ENCODE measurements at places on chromosomes 7 and 10. TPM values are rescaled to one million over a fixed set of nuclear protein-coding genes. Genes with fewer than 3 reads are reported as not detected.
A peak's percentile ranks its signal among the peaks of the same experiment; 100 is the strongest.

The CISD1 gene
- total RNA-seq = 12.1 TPM

DNA sequence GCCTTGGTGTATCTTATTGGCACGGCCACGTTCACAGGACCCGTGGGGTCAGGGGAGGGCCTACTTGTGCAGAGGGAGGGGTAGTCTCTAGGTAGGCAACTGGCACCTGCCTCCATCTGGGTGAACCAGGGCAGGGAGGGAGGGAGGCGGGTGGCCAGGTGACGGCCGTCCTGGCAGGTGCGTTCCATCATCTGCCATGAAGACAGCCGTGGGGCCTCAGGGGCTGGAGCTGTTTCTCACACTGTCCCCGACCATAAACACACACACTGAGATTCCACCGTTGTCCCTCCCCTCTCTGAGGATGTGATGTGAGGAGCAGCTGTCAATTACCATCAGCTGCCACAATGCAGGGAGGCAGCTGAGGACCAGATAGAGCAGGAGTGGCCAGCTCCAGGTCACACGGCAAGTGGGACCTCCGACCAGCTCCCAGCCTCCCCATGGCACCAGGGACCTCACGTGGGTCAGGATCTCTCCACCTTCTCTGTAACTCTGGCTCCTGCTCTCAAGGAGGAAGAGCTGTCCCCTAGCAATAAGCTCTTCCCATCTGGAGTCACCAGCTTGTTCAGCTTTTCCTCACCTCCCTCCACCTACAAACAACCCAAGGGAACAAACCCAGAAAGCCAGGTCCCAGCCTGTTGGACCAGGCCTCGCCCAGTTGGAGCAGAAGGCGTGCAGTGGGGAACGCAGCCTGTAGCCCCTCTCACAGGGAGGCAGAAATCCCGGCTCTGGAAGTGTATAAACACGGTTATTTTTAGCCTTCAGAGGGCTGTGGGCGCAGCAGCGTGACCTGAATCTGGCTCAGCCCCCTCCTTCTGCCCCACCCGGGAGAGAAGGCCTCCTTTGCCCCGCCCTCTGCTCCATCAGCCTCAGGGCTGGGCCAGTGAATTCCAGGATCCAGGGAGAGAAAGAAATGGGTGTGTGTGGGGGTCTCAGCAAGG is 33.1 kb downstream of the ZMIZ1 start:
- peaks cover 95% of the 10 kb centered on the region for H3K4me1 ChIP-seq
- no peaks in the 10 kb centered on the region for H3K27me3 ChIP-seq
- no peaks in the 10 kb centered on the region for H3K36me3 ChIP-seq
- peak overlapping the region; percentile 93 for H3K27ac ChIP-seq
- H3K4me3 ChIP-seq = no peak overlapping the region

The MSMB gene
- total RNA-seq = not detected

DNA sequence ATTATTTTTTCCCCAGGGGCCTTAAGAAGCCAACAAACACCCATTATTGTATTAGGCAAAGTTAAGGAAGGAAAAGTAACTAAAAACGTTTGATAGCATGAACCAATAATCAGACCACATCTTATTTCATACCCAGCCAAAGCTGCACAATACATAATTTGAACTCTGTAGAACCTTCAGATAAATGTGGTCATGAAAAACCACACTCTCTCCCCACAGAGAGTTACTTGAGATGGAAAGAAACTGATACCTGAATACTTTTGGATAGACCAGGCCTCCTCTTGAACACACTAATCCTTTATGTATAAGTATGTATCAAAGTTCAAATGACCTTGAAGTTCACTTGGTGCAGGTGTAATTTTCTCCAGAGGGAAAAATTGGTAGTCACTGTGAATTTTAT is 146.6 kb upstream of the FAM13C start:
- H3K27me3 ChIP-seq = no peaks in the 10 kb centered on the region
- DNase-seq = no peak
- no peak overlapping the region for H3K4me3 ChIP-seq
- H3K4me1 ChIP-seq = no peaks in the 10 kb centered on the region
- no peaks in the 10 kb centered on the region for H3K36me3 ChIP-seq
- no peak overlapping the region for H3K27ac ChIP-seq

- no peaks in the 10 kb centered on the region for H3K27me3 ChIP-seq
- no peaks in the 10 kb centered on the region for H3K36me3 ChIP-seq
Measured at GRCh38 chr7:128115336-128115820, 84.1 kb upstream of the LRRC4 start.

The BMPER gene
- 1.5 TPM for total RNA-seq

DNA sequence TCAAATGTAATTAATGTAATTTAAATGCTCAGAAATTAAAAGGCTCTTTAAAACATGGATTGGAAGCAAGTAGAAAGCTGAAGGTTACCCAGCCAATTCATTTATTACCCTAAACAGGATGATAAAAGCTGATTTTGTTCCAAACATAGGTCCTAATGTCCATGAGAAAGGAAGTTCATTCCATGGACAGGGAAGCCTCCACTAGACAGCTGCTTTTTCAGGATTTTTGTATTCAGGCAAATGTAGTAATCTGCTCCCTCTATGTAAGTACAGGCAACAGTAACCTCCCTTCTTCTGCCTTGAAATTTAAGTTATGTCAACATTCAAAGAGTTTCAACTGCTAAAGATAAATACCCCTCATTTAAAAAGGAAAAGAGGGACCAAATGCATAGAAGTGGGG is 123.0 kb upstream of the WNT16 start:
- H3K4me1 ChIP-seq = no peaks in the 10 kb centered on the region
- no peak overlapping the region for H3K4me3 ChIP-seq
- H3K27ac ChIP-seq = no peak overlapping the region

- DNase-seq = no peak
- no peak overlapping the region for H3K27ac ChIP-seq
- no peaks in the 10 kb centered on the region for H3K27me3 ChIP-seq
Measured at GRCh38 chr10:90396721-90397120, 461.1 kb downstream of the HTR7 start.

- H3K27ac ChIP-seq = no peak overlapping the region
- H3K4me3 ChIP-seq = no peak overlapping the region
- H3K4me1 ChIP-seq = no peaks in the 10 kb centered on the region
Measured at GRCh38 chr7:114916261-114916892, 5.5 kb upstream of the MDFIC start.

GRCh38 chr7:94655126-94655847 is 646 bp downstream of the SGCE start:
- peak; percentile 25 for DNase-seq
- H3K4me3 ChIP-seq = peak overlapping the region; percentile 74
- peaks cover 9% of the 10 kb centered on the region for H3K4me1 ChIP-seq

The SPAG6 gene
- total RNA-seq = 0.27 TPM

DNA sequence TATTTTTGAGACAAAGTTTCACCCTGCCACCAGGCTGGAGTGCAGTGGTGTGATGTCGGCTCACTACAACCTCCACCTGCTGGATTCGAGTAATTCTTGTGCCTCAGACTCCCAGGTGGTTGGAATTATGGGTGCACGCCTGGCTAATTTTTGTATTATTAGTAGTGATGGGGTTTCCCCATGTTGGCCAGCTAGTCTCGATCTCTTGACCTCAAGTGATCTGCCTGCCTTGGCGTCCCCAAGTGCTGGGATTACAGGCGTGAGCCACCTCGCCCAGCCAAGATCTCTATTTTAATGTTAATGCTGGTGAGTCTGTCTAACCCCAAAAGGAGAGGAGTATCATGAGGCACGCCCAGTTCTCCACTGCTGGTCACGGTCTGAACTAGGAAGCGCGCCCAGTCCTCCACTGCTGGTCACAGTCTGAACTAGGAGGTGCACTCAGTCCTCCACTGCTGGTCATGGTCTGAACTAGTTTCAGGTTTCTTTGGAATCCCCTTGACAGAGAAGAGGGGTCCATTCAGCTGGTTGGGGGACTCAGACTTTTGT is 5.6 kb upstream of the LRRC27 start:
- no peaks in the 10 kb centered on the region for H3K27me3 ChIP-seq
- H3K4me1 ChIP-seq = peaks cover 10% of the 10 kb centered on the region
- no peak overlapping the region for H3K4me3 ChIP-seq
- DNase-seq = no peak
- H3K36me3 ChIP-seq = no peaks in the 10 kb centered on the region

The TMEM176A gene
- 34.0 TPM for total RNA-seq

The PILRA gene
- 4.5 TPM for total RNA-seq

GRCh38 chr7:7271094-7271874 is 88.9 kb downstream of the C1GALT1 start:
- no peaks in the 10 kb centered on the region for H3K4me1 ChIP-seq
- no peak overlapping the region for H3K27ac ChIP-seq
- no peaks in the 10 kb centered on the region for H3K27me3 ChIP-seq
- H3K36me3 ChIP-seq = no peaks in the 10 kb centered on the region
- DNase-seq = no peak

The SNX10 gene
- 5.0 TPM for total RNA-seq

The SFRP4 gene
- 3.5 TPM for total RNA-seq

- H3K4me1 ChIP-seq = peaks cover 11% of the 10 kb centered on the region
- no peaks in the 10 kb centered on the region for H3K36me3 ChIP-seq
Measured at GRCh38 chr10:122845783-122846332, at the start of gene CUZD1. Gene CUZD1 (minus strand): TSS chr10:122845857. CDS start chr10:122845843, 14 bp downstream.

DNA sequence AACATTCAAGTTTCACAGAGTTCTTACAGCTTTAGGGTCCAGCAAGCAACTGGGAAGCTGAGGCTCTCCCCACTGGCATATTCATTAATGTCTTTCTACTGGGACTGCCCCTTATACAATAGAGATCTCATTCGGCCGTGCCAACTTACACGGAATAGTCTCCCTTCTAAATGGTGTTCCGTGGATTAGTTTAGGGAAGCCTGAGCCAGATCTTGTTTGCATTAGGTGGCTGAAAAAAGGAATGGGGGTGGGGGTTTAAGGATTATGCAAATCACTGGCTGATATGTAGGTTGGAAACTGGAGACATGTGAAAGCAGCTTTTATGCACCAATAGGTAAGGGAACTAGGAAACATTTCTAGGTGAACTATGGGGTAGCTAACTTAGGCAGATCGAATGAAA is 218.3 kb downstream of the TRIL start:
- H3K27me3 ChIP-seq = no peaks in the 10 kb centered on the region
- H3K4me3 ChIP-seq = no peak overlapping the region
- no peaks in the 10 kb centered on the region for H3K36me3 ChIP-seq

- peak overlapping the region; percentile 51 for H3K27ac ChIP-seq
- H3K4me1 ChIP-seq = peaks cover 44% of the 10 kb centered on the region
- H3K36me3 ChIP-seq = no peaks in the 10 kb centered on the region
- H3K4me3 ChIP-seq = no peak overlapping the region
Measured at GRCh38 chr10:29703271-29703670, 68.5 kb upstream of the SVIL start.

The RNLS gene
- total RNA-seq = 22.6 TPM

The A1CF gene
- not detected for total RNA-seq

- DNase-seq = no peak
- no peaks in the 10 kb centered on the region for H3K36me3 ChIP-seq
- no peak overlapping the region for H3K27ac ChIP-seq
- H3K4me1 ChIP-seq = no peaks in the 10 kb centered on the region
Measured at GRCh38 chr10:115604627-115605026, 511.5 kb downstream of the ATRNL1 start.

DNA sequence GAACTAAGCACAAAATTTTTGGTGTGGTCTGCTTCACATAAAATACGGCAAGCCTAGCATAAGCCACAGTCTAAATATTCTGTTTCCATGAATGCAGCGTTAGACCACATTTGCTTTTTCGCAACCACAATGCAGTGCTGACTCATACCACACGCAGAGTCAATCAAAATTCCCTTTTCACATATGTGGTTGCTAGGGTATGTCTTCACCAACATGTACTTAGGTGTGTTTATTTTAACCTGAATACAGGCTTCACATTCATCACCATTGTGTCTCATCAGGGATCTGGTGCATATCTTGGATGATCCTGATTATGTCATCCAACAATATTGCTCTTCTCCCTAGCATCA is 90.8 kb downstream of the CHN2 start:
- H3K27ac ChIP-seq = no peak overlapping the region
- no peaks in the 10 kb centered on the region for H3K36me3 ChIP-seq
- H3K27me3 ChIP-seq = no peaks in the 10 kb centered on the region

GRCh38 chr10:104767745-104768144 is 126.7 kb downstream of the SORCS3 start:
- DNase-seq = no peak
- no peaks in the 10 kb centered on the region for H3K4me1 ChIP-seq
- no peak overlapping the region for H3K27ac ChIP-seq
- no peak overlapping the region for H3K4me3 ChIP-seq

The HPSE2 gene
- not detected for total RNA-seq

DNA sequence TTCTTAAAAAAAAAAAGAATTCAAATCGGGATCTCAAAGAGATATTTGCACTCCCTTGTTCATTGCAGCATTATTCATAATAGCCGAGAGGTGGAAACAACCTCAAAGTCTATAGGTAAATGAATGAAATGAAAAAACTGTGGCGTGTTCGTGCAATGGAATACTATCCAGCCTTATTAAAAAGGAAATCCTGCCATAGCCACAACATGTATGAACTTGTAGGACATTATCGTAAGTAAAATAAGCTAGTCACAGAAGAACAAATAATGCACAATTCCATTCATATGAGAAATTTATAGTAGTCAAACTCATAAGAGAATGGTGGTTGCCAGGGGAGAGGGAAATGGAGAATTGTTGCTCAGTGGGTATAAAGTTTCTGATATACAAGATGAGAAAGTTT is 37.9 kb downstream of the GRK5 start:
- no peaks in the 10 kb centered on the region for H3K36me3 ChIP-seq
- H3K27ac ChIP-seq = no peak overlapping the region
- H3K4me3 ChIP-seq = no peak overlapping the region
- H3K27me3 ChIP-seq = no peaks in the 10 kb centered on the region
- peaks cover 19% of the 10 kb centered on the region for H3K4me1 ChIP-seq

The EPO gene
- not detected for total RNA-seq

The KCNIP2 gene
- 1.3 TPM for total RNA-seq

DNA sequence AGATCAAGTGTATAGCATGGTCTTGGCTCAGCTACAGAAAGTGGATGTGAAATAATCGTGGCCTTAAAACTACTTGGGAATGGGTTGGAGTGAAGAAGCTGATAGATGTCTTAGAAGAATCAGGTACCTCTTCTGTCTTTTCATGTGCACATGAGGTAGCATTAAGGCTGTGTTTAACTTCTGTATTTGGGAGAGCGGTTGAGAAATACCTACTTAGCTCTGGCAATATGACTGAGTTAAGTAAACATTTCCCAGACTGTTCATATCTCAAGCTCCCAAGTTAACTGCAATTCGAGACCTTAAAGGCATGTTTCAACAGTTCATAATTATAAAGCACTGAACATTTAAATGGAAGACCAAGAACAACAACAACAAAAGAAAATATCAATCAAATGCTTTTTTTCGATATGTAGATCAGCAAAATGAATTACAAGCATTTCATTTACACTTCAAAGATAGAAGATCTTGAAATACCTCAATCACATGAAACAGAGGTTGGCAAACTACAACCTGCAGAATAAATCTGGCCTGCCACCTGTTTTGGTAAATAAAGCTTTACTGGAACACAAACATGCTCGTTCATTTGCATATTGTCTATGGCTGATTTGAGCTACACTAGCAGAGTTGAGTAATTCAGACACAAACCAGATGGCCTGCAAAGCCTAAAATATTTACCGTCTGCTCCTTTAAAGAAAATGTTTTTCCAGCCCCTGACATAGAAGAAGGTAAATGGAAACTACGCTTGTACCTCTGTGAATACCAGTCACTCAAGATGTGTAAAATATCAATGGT is 337.1 kb upstream of the GLI3 start:
- H3K4me3 ChIP-seq = no peak overlapping the region
- DNase-seq = no peak
- peaks cover 7% of the 10 kb centered on the region for H3K4me1 ChIP-seq
